ENCODE measurements at places on chromosomes 5 and 9.

DNA sequence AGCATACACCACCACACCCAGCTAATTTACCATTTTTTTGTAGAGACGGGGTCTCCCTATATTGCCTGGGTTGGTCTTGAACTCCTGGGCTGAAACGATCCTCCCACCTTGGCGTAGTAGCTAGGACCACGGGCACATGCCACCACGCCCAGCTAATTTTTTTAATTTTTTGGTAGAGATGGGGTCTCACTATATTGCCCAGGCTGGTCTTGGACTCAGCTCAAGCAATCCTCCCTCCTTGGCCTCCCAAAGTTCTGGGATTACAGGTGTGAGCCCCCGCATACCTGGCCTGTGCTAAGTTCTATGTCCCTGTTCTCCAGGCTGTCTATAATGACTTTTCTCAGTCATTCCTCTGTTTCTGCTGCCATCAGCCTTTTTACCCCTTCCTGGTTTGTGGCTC, 41.3 kb downstream of the ASS1 start:
- DNase-seq: no peak

GRCh38 chr5:53991942-53992341, 318.4 kb downstream of the ARL15 start:
- DNase-seq: no peak

- no peak for DNase-seq
These were observed 35.8 kb downstream of the PIK3R1 start for GRCh38 chr5:68251386-68251785.

DNA sequence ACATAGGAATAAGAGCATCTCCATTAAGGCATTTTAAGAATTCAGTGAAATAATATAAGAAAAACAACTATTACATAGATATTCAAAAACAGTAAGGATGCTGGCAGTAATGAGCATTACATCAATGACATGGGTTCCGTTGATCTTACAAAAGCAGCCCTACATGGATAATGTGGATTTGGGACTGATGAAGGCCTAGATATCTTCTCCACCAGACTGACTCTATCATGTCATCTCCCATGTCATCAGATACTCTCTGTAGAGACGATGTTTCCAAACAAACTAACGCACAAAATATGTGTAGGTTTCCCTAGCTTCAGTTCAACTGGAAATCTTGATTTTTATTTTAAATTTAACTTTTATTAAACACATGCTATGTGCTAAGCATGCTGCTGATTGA, 3.6 kb downstream of the LURAP1L start:
- no peak for DNase-seq

DNA sequence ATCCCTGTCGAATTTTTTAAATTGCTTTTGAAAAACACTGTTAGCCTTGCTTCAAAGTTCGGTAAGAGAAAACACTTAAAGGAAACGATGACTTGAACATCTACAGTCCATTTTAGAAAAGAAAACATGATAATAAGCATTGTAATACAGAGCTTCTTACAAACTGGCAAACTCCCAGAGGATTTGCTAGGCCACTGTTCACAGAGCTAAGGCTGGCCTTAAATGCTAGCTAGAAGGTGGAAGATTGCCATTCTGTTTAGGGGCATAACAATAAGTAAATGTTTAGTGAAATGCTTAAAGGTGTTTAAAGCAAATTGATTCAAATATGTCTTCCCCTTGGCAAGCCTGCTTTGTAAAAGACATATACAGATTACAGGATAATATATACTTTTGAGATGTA, 169.6 kb downstream of the TLE4 start:
- no peak for DNase-seq

- DNase-seq: no peak
These were observed 130.1 kb upstream of the LARP1 start for GRCh38 chr5:154625031-154625430.

DNA sequence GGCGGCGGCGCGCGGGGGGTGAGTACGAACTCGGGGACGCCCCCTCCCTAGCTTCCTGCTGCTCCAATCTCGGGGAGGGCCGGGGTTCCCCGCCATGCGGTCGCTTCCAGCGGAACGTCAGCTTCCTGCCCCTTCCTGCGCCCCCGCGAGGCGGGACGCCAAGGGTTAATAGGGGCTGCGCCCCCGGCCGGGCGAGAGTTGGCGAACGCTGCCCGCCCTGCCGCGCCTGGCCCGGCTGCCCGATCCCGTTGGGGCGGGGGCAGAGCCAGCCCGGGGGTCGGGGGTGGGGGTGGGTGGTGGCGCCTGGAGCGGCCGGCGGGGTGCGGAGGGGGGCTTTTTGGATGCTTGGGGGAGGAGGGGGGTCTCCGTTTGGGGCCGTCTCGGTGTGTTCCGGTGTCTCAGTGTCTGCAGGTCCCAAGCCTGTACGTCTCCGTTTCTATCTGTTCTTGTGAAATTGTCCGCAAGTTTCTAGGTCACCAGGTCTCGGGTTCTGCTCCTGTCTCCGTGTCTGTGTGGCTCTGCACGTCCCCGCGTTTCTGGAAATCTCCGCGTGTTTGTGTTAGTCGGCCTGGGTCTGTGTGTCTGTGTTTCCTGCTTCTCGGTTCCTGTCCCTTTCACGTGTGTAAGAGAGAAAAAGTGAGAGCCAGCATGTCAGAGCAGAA, 789 bp downstream of the COL27A1 start:
- no peak for DNase-seq

DNA sequence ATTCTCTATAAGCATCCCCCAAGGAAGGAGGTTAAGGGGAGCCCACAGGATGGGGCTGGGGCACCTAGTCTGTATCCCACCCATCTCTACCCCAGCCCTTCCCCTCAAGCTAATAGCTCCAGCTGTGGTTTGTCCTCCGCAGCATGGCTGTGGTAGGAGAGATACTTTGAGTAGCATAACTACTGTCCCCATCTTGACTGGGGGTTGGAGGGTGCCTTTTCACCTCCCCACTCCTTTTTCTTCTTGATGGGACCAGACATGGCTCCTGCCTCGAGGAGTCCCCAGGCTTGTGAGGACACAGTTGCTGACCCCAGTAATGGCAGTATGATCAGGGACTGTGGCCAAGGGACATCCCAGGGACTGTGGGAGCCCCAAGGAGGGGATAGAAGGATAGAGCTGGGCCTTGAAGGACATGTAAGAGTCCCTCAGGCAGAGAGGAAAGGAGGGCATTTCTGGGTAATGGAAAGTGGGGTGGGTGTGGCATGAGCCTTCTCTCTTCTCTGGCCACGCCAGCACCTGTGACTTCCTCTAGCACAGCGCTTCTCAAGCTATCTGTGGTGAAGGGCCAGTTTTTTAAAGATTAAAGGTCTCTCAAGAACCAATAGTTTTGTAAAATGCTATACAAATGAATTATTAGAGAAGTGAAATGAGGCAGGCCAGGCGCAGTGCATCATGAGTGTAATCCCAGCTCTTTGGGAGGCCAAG, 14.0 kb downstream of the OLFML2A start:
- DNase-seq: no peak

GRCh38 chr5:66122379-66123034, 21.6 kb upstream of the SREK1 start:
- no peak for DNase-seq

Measured in stimulated activated CD8-positive, alpha-beta memory T cell treated with anti-CD3 and anti-CD28 coated beads, Interleukin-15, amount 100 ng/mL, for 24 hours (primary cell).